ENCODE measurements at places on chromosomes 4 and X.

GRCh38 chr4:104756837-104757236 is 262.1 kb upstream of the CXXC4 start:
- DNase-seq = no peak

GRCh38 chr4:21531048-21531447 is 417.5 kb downstream of the KCNIP4 start:
- DNase-seq = no peak

GRCh38 chr4:175809402-175810072 is 2.5 kb downstream of the GPM6A start:
- no peak for DNase-seq

DNA sequence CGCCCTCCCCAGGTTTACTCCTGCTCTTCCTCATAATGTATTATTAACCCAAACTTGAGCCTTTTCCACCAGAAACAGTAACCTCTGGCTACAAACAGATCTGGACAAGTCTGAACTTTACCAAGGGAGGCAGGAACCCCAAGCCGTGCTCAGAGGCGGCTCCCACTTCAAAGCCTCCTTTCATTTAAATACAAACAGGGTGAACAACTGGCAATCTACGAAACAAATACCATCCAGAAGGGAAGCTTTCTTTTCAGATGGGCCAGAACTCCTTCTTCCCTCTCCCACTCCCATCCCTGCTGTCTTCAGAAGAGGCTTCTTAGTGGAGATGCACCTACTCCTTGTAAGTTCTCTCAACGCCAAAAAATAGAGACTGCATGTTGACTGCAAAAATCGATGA is 2.1 kb upstream of the GPC4 start:
- DNase-seq = no peak

- DNase-seq = no peak
These were observed 151.1 kb downstream of the PDE5A start for GRCh38 chr4:119477412-119478053.

- no peak for DNase-seq
These were observed 210.5 kb upstream of the RPS6KA3 start for GRCh38 chrX:20477219-20477618.

DNA sequence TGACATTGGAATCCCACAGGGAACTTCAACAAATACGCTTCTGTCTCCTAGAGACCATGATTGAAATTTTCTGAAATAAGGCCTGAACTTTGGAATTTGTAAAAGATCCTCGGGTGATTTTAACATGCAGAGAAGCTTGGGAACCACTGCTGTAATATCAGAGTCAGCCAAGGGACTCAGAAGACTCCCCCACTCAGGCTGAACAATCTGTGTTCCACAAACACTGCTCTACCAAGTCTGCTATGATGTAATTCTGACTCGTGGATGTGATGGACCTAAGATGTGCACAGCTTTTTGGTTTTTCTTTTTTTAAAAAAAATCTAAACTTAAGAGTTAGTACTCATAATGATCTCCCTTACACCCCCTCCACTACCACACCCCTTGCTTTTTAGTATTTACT is 26.0 kb downstream of the LRP2BP start:
- DNase-seq = no peak

DNA sequence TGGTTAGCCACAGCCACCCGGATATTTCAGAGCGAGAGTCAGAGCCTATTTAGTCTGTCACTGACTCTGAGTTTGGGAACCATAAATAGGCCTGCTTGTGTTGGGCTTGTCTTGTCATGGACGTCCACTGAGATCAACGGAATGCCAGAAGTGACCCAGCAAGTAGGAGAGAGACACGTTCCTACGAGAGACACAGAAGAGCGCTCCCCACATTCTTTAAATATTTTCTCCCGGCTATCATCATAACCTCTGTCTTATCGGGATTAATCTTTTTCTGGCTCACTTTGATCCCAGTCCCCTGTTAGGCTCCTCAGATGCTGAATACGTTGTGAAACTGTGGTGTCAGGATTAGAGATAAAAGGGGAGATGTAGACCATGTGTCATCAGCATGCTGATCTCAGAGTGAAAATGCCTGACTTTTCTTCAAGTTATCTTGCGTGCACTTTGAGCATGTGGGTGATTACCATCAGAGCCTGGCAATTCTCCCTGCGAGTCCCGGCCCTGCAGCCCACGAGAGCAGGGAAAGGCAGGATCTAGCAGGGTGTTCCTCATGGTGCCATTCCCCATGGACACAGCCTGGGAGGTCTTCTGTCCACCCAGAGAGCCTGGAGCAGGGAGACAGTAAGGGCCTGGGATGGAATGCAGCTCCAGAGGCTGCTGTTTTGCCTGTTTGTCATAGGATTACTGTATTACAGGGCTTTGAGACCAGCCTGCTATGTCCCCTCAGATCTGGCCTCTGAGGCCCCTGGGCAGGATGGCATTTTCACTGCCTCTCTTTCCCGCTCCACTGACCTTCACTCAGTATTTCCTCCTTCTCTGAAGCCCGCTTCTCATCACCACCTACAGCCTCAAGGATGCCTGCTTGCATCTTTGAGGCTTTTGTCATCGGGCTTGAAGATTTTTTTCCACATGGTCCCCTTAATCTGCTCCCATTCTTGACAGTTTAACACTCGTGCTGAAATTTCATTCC is 2.8 kb upstream of the TENM3 start:
- DNase-seq = no peak

GRCh38 chr4:77795326-77795725 is 23.8 kb downstream of the CNOT6L start:
- no peak for DNase-seq

GRCh38 chr4:111781611-111782010 is 363.6 kb upstream of the FAM241A start:
- DNase-seq = no peak

- no peak for DNase-seq
These were observed 7.6 kb downstream of the CYBB start for GRCh38 chrX:37787423-37787869.

- DNase-seq = no peak
These were observed 751 bp upstream of the RGS12 start for GRCh38 chr4:3291969-3292570.

DNA sequence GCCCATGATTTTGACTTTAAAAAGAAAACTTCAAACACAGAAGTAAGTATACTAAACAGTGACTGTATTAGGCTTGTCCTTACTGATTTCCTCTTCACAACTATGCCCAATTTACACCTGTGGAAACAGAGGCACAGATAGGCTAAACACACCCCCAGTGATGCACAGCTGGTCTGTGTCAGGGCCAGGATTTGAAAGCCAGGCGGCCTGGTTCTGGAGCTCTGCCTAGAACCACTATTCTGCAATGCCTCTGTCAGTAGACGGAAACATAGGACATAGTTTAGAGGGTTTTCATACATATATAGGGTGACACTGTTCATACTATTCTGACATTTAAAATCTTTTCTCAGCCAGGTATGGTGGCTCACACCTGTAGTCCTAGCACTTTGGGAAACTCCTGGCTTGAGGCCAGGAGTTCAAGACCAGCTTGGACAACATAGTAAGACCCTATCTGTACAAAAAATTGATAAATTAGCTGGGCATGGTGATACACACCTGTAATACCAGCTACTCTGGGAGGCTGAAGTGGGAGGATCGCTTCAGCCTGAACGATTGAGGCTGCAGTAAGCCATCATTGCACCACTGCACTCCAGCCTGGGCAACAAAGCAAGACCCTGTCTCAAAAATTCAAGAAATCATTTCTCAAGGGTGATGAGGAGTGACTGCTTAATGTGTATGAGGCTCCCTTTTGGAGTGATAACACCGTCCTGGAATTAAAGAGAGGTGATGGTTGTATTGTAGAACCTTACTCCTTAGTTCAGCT is 23.0 kb upstream of the CBR4 start:
- DNase-seq = no peak

DNA sequence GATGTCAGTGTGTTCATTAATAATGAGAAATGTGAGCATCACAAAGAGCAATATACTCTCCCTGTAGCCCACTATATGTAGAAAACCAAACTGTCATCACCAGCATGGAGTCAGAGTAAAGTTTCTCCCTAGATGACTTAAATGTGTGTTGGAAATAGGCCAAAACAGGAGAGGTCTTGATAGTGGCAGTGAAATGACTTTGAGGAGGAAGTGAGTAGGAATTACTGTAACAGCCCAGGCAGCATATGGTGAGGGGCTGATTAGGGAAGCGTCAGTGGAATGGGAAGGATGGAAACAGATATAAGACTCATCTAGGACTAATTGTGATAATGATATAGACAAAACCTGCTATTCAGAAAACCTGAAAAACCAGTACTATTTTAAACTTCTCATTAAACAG is 83.9 kb downstream of the ATXN3L start:
- no peak for DNase-seq

DNA sequence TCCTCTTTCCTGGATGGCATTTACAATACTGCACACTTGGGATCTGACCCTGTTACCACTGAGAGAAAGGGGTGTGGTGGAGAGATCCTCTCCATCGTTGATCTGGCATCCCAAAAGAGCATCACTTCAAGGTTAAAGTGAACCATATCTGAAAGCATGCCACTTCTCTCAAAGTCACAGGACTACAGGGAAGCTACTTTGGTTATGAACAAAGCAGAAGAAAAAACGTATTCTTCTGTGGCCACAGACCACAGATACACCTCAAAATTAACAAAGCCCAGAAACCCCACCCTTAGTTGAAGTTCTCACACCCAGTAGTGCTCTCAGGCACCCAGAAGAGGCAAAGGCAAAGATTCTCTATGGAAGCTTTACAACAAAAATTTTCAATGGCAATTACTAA is 108.3 kb downstream of the JADE1 start:
- no peak for DNase-seq

GRCh38 chrX:129983575-129984110 is 1.2 kb downstream of the BCORL1 start:
- no peak for DNase-seq

DNA sequence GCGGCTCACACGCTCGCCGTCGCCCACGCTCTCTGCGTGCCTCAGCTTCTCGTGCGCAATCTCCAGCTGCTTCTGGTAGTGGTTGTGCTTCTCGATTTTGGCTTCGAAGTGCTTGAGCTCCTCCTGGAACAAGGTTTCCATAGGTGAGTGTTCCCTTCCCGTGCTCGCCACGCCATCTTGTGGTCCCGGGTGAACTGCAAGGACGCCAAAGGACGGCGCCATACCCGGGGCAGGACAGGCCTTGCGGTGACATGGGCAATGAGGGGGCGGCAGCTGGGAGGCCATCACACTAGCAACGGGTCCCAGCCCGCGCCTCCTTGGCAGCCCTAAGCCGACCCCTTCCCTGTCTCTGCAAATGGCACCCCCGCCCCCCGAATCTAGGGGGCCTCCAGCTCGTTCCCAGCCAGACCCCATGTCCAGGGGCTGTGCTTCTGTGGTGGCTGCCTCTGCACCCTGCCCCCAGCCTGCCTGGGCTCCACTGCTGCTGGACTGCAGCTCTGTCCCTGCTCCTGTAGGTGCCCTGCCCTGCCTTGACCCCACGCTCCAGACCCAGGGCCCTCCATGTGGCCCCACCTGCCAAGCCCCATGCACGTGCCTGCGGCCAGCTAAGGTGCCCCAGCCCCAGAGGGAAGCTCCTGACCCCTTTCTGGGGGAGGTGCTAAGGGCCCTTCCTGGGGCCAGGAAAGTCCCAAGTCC is 17.3 kb downstream of the LRPAP1 start:
- no peak for DNase-seq

DNA sequence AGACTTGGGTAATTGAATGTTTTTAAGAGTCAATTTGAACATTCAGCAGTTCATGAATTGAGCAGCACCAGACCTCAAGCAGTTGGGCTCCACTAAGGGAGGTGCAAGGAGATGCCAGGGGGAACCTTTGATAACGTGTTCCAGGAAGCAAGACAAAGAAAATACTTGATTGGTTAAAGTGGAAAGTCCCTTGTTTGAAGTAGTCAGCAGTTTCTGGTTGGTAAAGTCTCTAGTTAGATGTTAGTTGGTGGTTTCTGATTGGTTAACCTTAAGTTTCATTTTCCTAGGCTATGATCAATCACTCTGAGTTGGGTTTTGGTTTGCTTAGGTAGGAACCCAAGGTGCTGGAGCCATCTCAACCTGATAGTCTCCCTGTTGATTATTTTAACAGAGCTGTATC is 4.0 kb downstream of the HERC6 start:
- DNase-seq = peak; percentile 28

DNA sequence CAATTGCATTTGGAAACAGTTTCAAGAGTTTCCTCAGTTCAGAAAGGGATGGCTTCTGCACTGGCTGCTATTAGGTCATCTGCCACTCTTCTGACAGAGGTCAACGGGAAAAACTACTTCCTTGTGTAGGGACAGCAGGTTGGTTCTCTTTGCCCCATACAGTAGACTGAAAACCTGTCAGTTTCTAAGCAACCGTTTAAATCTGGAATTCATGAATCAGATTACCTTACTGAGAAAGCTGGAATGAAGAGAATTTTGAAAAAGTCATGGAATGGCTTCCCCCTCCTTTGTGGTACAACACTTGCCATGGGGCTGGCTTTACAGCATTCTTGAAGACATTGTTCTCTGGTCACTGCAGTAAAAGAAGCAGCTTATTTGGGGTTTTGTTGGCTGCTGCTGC is 240.3 kb downstream of the IL1RAPL2 start:
- DNase-seq = no peak

DNA sequence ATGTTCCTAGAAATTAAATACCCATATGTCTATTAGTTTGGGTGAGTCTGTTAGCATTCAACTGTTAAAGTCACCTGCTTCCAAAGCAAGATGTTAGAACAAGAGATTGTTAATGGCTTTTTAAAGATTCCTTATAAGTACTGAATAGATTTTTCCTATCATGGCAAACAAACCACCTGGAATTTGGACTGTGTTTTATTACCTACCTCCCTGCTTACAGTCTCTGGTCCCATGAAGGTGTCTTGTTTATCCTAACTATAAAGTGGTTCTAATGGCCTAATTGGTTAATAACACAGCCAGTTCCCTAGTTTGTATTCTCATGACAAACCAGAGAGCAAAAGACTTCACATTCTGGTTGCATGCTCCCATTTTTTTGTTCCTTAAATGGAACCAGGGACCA is 149.5 kb downstream of the PPP1R2C start:
- DNase-seq = no peak

DNA sequence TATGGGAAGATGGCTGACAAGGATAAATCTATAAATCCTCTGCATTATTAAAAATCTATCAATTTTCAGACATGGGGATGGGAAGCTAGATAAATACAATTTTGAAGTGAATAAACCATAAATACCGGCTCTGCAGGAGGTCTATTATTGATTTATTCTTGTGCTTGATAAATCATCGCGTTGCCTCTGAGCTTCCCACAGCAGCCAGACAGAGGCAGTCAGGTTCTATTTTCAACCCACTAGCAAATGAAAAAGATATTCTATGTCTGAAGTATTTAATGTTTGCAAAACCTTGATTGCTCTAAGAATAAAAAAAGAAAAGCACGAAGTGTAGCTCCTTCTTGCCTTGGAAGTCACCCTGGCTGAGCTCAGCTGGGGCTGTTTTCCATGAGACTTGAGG is 216.2 kb downstream of the DHRSX start:
- DNase-seq = no peak

- no peak for DNase-seq
These were observed 15.1 kb upstream of the CLDN24 start for GRCh38 chr4:183337349-183337748.

- DNase-seq = no peak
These were observed 36.4 kb upstream of the CD99 start for GRCh38 chrX:2654436-2655340.

- DNase-seq = no peak
These were observed 91.0 kb downstream of the MAMLD1 start for GRCh38 chrX:150454083-150454482.

- DNase-seq = no peak
These were observed 171.9 kb upstream of the RBPJ start for GRCh38 chr4:26148927-26149326.

All from T follicular helper cell (primary cell).